Pons (tissue), 1 donor: ENCODE measurements at places on chromosomes 5 and 9.

GRCh38 chr5:97229688-97230285, 46.7 kb upstream of the RIOK2 start:
- no peak for DNase-seq

DNA sequence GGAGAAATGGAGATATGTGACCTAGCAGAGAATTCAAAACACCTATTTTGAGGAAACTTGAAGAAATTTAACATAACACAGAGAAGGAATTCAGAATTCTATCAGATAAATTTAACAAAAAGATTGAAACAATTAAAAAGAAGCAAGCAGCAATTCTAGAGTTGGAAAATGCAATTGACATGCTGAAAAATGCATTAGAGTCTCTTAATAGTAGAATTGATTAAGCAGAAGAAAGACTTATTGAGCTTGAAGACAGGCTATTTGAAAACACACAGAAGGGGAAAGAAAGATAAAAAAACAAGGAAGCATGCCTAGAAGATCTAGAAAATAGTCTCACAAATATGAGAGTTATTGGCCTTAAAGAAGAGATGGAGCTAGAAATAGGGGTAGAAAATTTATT, 87.8 kb upstream of the SLC1A1 start:
- no peak for DNase-seq

GRCh38 chr9:22954964-22955363, 508.3 kb downstream of the DMRTA1 start:
- DNase-seq: no peak

- no peak for DNase-seq
Observed at GRCh38 chr9:100671898-100672297, 94.0 kb downstream of the CAVIN4 start.

DNA sequence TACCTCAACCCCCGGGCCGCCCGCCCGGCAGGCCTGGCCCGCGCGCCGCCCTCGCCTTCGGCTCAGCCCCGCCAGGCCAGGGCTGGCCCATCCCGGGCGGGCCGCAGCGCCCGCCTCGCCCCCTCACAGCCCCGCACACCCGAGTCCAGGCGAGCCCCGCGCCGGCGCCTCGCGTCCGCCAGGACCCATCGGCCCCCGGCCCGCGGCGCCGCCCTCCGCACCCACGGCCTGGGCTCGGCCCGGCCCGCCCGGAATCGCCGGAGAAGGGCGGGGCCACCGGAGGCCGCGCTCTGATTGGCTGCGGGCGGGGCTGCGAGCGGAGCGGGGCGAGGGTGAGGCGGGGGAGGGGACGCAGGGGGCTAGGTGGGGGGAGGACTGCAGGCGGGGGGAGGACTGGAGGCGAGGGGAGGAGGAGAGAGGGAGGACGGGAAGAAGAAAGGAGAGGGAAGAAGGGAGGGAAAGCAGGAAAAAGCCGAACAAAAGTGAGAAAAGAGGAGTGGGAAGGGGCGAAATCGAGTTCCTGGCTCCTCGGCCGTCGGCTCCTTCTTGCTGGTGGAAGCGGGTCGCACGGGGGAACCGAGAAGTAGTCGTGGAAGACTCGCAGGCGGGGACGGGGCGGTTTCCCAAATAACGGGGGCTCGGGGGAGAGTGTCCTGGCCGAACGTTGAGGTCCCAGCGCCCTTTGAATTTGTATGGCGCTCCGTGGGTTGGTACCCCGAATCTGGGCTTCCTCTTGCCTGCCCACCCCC, 472 bp upstream of the UBTD2 start:
- DNase-seq: peak; percentile 74
